ENCODE measurements at places on chromosomes 7 and 10. TPM values are rescaled to one million over a fixed set of nuclear protein-coding genes. Genes with fewer than 3 reads are reported as not detected.

GRCh38 chr7:17598846-17599245, 300.4 kb downstream of the AHR start:
- H3K4me3 ChIP-seq = no peak overlapping the region
- no peak overlapping the region for H3K27ac ChIP-seq
- peak; percentile 23 for DNase-seq
- H3K36me3 ChIP-seq = no peaks in the 10 kb centered on the region
- H3K4me1 ChIP-seq = peaks cover 4% of the 10 kb centered on the region

GRCh38 chr10:103896225-103896624, 21.8 kb downstream of the STN1 start:
- H3K4me3 ChIP-seq = no peak overlapping the region
- DNase-seq = peak; percentile 46
- no peak overlapping the region for H3K27ac ChIP-seq
- H3K27me3 ChIP-seq = no peaks in the 10 kb centered on the region
- peaks cover 13% of the 10 kb centered on the region for H3K36me3 ChIP-seq

DNA sequence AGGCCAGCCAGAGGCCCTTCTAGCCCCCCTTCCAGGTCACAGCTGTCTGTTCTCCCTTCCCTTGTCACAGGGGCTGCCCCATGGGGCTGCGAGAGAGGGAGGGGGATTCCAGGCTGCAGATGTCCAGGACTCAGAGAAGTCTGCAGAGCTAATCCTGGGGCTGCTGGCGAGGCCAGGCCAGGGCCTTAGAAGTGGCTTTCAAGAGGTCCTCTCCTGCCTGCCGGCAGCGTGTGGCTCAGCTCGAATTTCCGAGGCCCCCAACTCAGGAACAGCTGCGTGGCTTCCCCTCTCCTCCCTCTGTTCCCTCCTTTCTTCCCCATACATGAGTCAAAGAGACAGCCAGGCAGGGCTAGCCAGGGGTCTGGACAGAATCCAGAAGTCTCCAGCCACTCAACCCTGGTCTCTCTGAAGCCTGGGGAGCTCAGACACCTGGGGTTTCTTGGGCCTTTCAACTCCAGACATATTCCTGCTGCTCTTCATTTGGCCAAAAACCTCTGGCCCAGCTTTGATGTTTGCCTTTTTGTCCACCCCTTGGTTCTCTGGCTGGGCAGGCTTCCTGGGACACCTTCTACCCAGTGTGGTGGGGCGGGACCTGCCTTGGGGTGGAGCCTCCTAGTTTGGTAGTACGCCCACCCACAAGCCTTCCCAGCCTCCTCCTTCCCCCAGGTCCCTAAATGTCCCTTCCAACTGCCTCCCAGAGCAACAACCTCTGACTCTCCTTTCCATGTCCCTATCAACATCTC, 21.8 kb upstream of the EIF5AL1 start:
- no peak overlapping the region for H3K4me3 ChIP-seq
- H3K4me1 ChIP-seq = peaks cover 26% of the 10 kb centered on the region
- H3K27ac ChIP-seq = peak overlapping the region; percentile 75
- peak; percentile 57 for DNase-seq
- peaks cover 9% of the 10 kb centered on the region for H3K27me3 ChIP-seq

- peaks cover 5% of the 10 kb centered on the region for H3K4me1 ChIP-seq
- no peak for DNase-seq
- peaks cover 54% of the 10 kb centered on the region for H3K36me3 ChIP-seq
- H3K27me3 ChIP-seq = no peaks in the 10 kb centered on the region
- no peak overlapping the region for H3K4me3 ChIP-seq
- no peak overlapping the region for H3K27ac ChIP-seq
Observed at GRCh38 chr7:6641305-6642035, 4.4 kb downstream of the ZNF316 start.

DNA sequence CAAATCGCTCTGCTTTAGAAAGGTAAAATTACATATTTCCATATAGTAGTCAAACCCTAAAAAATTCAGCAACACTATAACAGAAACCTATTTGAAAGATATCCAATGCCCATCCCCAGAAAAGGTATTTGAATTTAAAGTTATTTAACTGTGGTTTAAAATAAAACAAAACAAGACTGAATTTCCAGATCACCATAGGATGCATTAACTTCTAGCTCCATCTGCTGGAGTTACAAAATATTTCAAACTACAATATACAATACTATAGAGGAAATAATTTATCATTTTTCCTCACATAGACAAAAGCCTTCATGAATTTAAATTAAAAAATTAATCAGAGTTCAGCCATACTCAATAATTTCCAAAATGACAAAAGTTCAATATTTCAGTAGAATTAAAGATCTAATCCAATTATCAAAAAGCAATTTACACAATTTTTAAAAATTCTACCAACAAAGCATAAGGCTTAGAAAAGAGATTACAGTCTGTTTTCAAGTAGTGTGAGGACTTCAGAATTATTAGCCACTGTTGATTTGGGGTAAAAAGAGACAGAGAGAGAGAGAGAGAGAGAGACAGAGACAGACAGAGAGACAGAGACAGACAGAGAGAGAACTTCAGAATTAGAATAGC, 75.9 kb downstream of the LMBR1 start:
- H3K4me3 ChIP-seq = no peak overlapping the region
- peak; percentile 38 for DNase-seq
- no peaks in the 10 kb centered on the region for H3K36me3 ChIP-seq

Gene PIK3CG
- under 0.01 TPM for total RNA-seq

Gene CALML5
- total RNA-seq = not detected

Gene AKR1E2
- 2.2 TPM for total RNA-seq

Gene FGFR2
- total RNA-seq = under 0.01 TPM

Gene TRRAP
- total RNA-seq = 12.5 TPM

Measured in IMR-90 (cell line).